NCI-H2081 (cell line): ENCODE measurements at places on chromosomes 13 and 19.

- peak; percentile 72 for DNase-seq
Observed at GRCh38 chr13:100349594-100349993, 239.0 kb downstream of the GGACT start.

- peak; percentile 56 for DNase-seq
Observed at GRCh38 chr19:1113030-1113985, 9.5 kb downstream of the GPX4 start.

DNA sequence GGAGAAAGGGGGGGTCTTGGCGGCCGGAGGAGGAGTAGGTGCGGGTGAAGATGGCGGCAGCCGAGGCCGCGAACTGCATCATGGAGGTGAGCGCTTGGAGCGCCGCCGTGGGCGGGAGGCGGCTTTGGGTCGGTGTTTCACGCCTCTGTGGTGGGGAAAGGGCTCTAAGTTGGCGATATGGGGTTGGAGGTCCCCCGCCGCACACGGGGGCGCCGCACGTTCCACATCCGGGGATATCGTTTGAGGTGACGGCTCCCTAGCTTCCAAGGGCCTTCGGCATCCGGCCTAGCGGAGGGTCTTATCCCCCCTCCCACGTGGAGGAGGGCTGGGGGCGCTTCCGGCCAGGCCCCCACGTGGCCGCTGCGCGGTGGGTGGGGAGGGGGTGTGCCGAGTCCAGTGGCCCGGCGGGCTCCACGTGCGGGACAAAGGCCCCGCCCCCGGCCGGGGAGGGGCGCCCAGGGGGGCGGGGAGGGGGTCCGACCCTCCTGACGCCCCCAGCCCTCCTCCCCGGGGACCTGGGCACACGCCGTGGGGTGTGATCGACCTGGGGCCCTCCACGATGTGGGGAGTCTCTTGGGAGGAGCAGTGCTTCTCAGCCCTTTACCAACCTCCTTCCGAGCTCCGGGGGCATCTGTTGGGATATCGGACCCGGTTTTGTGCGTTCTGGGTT, at the start of gene PRMT1:
PRMT1 (plus strand) TSS at position 41 of the 670 bp plus-strand sequence; CDS start at position 51, 10 bp downstream.
- DNase-seq = peak; percentile 60

- no peak for DNase-seq
Observed at GRCh38 chr13:59494560-59494970, 669.2 kb downstream of the DIAPH3 start.

DNA sequence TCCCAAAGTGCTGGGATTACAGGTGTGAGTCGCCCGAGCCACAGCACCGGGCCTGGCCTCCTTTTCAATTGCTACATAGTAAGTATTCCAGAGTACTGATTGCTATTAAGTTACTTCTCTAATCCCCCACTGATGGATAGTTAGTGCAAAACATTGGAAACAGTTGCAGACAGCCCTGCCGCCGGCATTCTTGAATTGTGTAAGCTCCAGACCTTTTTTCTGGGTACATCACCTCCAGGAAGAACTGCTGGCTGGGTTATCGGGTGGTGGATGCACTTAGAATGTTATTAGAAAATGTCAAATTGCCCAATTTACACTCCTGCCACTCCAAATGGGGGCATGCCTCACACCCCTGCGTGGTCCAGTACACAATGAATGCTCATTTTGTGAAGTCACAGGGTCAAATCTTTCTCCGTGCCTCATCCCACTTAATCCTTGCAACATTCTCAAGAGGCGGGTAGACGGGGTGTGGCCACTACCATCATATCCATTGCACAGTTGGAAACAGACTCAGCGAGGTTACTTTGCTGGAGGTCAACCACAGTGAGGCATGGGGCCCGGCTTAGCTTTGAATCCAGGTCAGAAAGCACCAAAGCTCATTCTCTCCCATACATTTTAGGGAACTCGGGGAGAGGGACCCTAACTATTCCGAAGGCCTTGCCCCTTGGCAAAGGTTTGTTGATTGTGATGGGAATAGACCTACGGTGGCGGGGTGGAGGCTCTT, 1.0 kb upstream of the KDM4B start:
- DNase-seq = no peak

DNA sequence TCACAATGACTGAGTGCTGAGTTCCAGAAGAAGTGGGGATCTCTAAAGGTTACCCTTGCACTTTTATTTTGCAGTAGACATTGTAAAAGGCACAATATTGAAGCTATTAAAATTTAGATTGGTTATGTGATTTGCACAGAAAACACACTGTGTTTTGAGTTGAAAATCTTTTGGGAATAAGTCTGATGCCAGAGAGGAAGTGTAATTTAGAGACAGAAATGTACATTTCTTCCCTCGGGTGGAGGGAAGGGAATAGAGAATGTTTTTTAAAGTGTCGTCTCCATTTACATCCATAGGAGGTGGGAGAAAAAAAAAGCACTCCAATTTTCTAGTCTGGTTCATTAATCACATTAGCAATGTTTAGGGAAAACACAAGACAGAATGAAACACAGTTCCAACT, 465.8 kb downstream of the OLFM4 start:
- DNase-seq = no peak

DNA sequence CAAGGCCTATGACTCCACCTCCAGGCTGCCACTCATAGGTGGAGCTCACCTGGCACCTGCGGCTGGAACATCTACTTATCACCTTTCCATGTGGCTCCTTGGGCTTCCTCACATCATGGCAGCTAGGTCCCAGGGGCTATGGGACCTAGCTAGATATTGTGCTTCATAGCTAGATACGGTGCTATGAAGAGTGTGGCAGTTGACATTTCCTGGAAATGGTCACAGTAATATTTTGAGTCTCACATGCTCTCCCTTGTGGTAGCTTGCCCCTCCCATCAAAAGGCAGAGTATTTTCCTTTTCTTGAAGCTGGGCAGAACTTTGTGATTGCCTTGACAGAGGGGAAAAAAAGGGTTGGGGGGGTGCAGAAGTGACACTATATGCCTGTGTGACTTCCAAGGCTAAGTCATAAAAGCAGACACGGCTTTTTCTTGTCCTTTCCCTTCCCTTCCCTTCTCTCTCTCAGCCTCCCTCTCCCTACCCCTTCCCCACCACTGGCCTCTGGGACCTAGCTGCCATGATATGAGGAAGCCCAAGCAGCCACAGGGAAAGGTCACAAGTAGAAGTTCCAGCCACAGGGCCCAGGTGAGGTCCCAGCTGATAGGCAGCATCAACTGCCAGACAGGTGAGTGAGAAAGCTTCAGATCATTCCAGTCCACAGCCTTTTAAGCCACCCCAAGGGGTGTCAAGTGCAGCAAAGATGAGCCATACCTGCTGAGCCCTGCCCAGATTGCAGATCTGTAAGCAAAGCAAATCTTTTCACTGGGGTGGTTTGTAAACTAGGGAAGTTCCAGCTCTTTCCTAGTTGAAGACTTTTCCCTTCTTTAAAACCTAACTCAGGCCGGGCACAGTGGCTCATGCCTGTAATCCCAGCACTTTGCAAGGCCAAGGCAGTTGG, 6.9 kb upstream of the HIF3A start:
- DNase-seq = no peak

- DNase-seq = no peak
Observed at GRCh38 chr13:46556418-46556779, 3.4 kb downstream of the LRCH1 start.

DNA sequence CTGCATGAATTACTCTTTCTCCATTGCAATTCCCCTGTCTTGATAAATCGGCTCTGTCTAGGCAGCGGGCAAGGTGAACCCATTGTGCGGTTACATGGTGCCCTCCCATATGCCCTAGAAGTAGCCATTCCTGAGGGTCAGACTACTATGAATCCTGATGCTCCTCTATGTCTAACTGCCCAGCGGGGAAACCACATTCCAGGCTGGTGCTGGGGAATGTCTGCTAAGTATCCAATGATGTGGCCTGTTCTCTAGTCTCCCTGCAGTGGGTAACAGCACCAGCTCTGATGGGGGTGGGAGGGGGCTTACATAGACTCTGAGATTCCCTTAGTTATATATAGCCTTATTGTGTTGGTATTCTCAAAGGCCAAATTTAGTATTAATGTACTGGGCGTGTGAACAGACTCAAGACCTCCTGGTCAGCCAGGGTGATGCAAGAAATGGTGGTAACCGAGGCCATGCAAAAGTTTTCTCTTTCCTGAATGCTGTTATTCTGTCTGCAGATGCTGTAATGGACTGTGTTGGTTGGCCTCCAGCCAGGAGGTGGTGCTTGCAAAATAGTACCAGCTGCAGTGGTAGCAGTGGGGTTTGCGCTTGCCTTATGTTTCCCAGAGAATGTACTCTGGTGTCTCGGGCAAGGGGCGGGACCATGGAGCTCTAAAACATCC, 564.8 kb upstream of the SLITRK1 start:
- DNase-seq = peak; percentile 4

DNA sequence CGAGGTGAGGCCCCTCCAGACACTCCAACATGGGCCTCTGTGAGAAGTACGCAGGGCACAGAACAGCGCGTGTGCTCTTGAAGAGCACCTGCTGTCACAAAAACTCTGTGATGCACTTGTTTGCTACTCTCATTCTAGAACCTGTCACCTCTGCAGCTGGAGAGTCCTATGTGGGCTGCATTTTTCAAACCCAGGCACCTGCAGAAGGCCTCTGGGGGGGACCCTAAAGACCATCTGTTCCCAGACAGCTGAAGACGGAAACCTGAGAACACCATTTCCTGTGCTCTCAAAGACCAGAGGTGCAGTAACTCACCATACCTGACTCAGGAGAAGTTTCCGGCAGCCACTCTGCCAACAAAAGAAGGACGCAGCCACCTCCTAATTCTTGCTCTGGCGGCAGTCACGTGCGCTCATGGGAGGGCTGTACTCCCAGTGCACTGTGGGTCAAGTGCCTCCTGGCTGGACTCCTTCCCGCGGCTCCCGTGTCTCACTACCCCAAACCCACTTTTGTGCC, 28.1 kb downstream of the RANBP3 start:
- peak; percentile 40 for DNase-seq

DNA sequence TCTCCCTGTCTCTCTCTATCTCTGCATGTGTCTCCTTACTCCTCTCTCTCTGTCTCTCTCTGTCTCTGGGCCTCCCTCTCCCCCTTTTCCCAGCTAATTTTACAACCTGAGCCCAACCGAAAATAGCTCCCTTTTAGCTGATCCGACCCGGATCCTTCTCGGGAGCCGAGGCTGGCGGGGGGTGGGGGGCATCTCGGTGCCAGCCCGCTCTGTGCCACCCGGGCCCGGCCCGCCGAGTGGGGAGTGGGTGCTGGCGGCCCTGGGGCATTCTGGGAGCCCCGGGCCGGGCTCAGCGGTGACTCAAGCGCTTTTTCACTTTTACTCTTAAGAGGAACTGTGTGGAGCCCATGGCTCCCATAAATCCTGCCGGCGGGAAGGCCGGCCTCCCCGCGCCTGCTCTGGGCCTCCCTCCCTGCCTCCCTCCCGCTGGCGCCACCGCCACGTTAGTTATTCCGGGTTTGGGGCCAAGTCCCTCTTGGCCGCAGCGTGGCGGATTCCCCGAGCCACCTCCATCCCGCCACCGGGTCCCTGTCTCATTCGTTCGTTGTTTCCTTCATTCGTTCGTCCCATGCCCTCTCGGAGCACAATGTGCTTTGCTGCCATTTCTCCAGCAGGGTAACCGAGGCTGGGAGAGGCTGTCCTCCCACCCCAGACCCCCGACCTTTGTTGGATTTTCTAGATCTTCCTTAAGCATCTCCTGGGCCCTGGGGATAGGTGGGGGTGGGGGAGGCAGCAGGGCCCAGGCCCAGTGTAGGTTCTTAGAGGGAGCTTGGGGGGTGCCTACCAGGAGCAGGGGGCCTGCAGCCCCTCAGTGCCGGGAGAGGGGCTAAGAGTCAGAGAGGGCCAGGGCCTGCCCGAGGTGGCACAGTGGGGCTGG, 3.2 kb downstream of the NFIC start:
- no peak for DNase-seq

DNA sequence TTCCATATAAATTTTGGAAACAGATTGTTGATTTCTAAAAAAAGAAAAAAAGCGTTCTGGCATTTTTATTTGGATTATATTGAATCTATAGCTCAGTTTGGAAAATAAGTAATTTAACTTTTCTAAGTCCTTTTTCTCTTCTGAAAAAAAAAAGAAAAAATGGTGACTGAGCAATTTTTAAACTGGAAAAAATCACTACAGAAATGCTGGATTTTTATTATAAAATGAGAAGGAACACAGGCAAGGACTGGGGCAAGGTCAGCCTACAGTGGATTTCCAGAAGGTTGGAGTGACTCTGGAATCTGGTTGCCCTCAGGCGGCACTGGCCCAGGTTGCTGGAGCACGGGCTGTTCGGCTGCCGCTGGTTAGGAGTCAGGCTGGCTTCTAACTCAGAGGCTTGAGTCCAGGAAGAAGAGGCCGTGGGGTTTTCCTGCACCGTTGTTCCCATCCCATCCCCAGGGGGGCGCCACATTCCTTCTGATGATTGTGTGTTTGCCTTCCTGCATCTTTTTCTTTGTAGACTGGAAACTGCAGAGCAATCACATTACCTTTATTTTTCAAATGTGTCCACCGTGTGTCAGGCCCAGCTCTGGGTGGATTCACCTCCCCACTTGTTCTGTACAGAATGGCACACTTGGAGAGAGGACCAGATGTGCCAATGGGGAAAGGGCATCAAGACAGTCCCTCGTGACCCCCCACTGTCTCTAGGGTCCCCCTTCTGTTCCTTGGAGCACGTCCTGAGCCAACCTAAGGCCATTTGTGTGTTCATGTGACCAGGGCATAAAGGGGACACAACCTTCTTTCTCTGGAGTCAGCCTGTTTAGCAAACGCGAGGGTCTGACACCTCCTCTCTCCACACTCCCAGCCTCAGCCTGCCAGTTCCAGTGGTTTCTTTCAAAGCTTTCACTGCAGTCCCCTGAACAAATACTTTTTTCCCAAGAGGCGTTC, 44.5 kb upstream of the GTF3A start:
- peak; percentile 63 for DNase-seq

GRCh38 chr19:32908641-32909190, 39.1 kb upstream of the SLC7A9 start:
- DNase-seq = no peak

GRCh38 chr13:114330086-114330485, 15.8 kb downstream of the CHAMP1 start:
- no peak for DNase-seq

DNA sequence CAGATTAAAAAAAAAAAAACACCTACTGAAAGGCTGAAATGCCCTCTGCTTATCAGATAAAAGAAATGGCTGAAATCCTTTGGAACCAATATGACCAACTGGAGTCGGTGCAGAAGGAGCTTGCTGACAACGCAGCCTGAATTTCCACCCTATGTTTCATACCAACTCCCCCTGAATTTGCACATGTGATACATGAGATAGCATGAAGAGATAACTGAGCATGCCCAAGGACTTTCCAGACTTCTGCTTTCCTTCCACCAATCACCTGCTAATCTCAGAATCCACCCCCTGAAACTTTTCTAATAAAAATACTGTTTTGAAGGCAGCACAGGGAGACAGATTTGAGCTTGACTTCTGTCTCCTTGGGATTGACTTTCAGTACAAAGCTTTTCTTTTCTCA, 32.2 kb upstream of the WDFY2 start:
- DNase-seq = no peak

- no peak for DNase-seq
Observed at GRCh38 chr13:73522937-73523336, 464.1 kb downstream of the KLF5 start.

DNA sequence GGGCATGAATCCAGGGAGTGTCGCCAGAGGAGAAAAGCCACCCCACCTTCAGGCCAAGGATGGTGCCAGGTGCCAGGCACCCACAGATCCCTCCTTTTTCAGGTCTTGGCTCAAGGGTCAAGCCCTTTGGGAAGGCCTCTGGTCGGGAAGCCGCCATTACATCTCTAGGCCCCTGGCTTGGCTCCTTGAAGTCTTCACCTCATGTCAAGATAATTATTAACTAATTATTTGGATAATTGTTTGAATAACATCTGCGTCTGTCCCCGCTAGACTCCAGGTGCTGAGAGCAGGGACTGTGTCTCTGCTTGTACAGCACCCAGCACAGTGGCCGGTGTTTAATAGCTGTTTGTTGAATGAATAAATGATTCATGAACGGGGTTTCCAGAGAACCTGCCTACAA, 1.2 kb downstream of the KLK13 start:
- DNase-seq = no peak
